ENCODE measurements at places on chromosomes 7 and 10.

DNA sequence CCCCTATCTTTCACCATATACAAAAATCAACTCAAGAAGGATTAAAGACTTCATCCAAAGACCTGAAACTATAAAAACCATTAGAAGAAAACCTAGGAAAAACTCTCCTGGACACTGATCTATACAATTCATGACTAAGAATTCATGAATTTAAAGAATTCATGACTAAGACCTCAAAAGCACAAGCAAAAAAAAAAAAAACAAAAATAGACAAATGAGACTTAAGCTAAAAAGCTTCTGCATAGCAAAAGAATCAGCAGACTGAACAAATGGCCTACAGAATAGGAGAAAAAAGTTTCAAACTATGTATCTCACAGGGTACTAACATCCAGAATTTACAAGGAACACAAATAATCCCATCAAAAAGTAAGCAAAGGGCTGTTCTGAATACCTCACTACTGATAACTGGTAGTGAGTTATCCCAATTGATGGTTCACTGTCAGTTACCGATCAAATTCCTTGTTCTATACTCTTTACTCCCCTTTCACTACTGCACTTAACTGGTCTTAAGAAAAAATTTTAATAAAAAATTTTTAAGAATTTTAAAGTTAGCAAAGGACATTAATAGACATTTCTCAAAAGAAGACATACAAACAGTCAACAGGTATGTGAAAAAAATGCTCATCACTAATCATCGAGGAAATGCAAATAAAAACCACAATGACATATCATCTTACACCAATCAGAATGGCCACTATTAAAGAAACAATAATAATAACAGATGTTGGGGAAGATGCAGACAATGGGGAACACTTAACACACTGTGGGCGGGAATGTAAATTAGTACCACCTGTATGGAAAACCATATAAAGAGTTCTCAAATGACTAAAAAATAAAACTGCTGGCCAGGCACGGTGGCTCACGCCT is 33.2 kb downstream of the KMT2C start:
- DNase-seq: no peak

GRCh38 chr7:65798111-65799075 is 74.5 kb upstream of the VKORC1L1 start:
- DNase-seq: peak; percentile 34

GRCh38 chr7:92880212-92881090 is 44.1 kb upstream of the CDK6 start:
- peak; percentile 49 for DNase-seq

GRCh38 chr10:69838853-69839252 is 37.1 kb downstream of the COL13A1 start:
- DNase-seq: no peak

DNA sequence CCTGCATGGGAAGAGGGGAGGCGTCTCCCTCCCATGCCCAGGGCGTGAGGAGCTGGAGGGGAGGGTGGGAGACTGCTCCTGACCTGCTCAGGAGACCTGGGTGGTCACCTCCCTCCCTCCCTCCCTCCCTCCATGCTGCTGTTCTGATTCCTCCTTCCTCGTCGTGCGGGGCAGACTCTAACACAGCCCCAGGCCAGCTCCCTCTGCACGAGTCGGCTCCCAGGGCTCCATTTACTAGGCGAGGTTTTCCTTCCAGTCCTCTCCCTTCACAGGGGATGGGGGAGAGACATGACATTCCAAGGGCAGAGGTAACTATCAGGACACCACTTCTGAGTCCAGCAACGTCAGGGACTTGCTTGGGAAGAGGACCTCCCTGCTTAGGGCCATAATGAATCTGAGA is 23.6 kb downstream of the VIPR2 start:
- no peak for DNase-seq

DNA sequence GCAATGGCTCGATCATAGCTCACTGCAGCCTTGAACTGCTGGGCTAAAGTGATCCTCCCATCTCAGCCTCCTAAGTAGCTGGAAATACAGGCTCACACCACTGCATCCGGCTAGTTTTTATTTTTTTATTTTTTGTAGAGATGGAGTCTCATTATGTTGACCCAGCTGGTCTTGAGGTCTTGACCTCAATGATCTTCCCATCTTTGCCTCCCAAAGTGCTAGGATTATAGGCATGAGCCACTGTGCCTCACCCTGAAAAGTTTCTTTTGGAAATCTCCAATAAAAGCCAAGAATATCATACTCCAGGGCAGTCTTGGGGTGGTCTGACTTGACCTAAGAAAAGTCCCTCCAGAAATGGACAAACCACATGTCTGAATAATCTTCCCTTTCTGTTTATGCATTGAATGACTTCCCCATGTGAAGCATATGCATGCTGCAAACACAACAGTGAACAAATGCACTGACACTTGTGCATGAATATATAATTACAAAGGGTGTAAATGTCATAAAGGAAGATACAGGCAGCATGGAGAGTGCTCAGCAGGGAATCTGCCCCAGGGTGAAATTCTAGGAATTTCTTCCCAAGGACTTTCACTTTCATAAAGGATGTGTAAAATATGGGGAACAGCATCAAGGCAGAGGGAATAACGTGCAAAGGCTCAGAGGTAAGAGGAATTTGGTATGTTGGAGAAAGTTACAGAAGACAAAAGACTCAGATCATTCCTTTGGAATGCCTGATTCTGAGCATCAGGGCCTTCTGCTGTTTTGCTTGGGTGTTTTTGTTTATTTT is 142.4 kb upstream of the LYZL1 start:
- DNase-seq: no peak

DNA sequence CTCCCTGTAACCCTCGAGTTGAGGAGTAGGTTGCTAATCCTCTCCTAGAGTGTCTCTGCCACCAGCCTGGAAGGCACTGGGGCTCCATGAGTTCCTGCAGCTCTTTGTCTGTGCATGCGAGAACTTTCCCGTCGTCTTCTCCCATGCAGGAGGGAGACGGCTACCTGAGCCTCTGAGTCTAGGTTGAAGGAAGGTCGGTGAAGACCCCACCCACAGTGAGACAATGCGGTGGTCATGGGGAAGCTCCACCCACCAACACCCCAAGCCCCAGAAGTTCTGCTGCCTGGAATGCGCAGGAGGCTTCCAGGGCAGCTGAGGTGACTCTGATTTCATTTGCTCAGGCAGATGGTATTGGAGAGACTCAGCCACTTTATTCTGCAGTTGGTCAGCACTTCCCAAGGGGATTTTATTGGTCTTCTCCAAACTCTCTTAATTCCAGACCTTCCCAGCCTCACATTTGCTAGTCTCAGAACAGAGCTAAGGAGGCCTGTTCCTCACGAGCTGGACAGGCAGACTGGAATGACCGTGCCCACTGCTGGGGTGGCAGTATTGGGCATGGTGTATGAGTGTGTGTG is 36.5 kb downstream of the PTPRE start:
- DNase-seq: peak; percentile 33

DNA sequence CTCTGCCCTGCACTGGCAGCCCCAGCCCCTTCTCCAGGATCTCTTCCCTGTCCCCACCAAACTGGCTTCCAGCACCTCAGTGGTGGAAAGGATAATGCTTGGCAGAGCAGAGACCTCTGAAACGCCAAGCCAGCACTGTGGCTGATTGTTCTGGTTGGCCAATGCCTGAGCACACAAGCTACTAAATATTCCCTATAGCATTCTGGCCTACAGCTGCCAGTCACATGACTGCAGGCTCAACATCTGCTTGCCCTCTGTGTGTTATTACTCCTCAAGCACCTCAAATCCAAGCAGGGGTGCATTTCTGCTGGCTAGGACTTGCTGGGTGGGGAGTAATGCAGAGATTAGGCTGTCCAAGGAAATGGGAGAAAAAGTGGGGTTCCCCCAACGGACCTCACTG is 6.1 kb downstream of the TBATA start:
- no peak for DNase-seq

DNA sequence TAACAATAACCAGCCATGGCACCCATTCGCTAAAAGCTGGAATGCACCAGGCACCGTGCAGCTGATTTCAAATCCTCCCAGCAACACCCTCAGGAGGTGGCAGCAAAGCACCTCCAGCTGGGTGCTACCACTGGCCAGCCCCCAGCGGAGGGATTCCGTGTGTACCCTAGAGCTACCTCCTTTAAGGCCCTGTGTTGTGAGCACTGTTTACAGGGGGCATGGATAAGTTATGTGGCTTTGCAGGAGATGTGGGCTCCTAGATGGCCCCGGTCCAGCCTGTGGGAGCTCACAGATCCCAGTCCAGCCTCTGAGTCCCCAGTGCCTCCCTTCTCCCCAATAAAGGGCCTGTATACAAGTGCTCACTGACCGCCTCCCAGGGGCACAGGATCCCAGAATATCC is 27.1 kb downstream of the TNRC18 start:
- peak; percentile 60 for DNase-seq

DNA sequence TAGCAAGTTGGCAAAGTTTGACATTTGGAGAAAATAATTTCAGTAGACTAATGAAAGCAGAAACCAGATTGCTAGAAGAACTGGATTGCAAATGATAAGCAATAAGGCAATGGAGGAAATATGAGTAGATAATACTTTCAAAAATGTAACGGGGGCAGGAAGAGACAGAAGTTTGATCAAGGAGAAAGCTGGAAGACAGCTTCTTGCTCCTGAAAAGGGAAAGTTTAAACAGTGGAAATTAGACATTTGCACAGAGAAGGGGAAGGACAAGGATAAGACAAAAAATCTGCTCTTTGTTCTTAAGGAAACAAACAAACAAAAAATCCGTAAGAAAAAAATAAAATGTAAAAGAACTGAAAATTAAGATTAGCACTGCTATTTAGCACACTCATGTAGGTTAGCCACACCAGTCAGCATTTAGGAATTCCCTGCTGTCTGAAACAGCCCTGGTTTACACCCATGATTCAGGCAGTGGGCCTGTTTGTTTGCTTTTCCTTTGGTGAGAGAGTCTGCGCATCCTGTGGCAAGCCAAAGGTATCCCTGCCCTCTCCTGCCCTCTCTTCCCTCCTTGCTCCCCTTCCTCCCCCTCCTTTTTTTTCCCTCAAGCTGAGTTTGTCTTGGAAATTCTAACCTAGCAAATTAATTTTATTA is 104.3 kb upstream of the CAV2 start:
- no peak for DNase-seq

- no peak for DNase-seq
These were observed 514 bp upstream of the CHAT start for GRCh38 chr10:49613165-49613881.

- peak; percentile 9 for DNase-seq
These were observed 7.7 kb downstream of the RHEB start for GRCh38 chr7:151511946-151512345.

DNA sequence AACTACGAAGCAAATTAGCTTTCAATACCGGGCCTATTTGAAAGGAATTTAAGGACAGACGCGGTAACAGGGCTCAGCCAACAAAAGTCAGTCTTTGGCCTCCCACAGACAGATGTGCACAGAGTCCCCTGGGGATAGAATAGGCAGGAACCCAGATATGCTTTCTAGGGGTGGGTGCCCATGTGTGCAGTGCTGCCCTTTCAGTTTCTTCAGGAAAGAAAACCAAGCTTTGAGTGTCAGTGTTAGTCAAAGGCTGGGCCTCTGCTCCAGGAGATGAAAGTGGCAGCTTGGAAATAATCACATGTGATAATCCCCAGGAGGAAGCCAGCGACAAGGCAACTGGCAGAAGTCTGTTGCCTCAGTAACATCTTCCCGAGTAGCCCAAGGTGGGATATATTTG is 43.8 kb upstream of the CSTF2T start:
- no peak for DNase-seq

DNA sequence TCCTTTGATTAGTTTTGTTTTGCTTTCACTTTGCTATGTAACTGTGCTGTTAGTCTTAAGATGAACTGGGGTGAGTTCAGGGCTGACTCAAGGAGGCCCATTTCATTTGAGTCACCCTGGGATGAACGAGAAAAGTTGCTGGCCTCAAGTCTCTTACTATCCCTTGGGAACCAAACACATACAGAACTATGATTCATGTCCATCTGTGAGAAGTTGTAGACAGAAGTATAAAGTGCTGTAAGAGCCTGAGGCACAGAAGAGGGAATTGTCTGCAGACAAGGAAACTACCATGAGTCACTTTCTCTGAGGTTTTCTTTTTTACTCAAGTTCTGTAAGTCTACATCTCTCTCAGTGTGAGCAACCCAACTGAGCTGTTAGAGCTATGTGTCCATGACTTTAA is 179.8 kb upstream of the CSTF2T start:
- peak; percentile 41 for DNase-seq

- DNase-seq: no peak
These were observed 44.3 kb downstream of the INSYN2A start for GRCh38 chr10:127151981-127152699.

- peak; percentile 24 for DNase-seq
These were observed 718 bp upstream of the UMAD1 start for GRCh38 chr7:7639847-7640220.

- DNase-seq: no peak
These were observed 165.5 kb downstream of the MDFIC start for GRCh38 chr7:115087437-115087836.

DNA sequence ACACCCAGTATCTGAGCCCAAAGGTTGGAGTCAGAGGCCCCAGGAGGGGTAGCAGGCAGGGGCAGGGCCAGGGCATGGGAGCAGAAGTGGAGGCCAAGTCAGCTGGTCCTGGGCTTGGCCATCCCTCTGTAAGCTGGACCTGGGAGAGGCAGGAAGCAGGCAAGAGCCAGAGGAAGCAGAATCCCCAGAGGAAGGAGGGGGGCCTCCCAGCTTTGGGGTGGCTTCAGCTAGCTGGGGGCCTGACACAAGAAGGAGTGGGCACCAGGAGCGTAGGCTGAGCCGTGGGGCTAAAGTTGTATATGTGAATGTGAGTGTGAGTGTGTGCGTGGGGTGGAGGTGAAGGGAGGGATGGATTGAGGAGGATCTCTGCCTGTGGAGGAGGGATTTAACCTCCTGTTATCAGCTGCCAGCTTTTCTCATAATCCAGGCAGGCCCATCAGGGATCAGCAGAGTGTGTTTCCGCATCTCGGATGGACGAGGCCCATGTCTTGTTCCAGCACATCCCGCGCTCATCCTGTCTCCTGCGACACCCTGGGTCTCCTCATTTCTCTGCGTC is 54.0 kb downstream of the NEURL1 start:
- no peak for DNase-seq

- DNase-seq: no peak
These were observed 65.8 kb downstream of the FANK1 start for GRCh38 chr10:125962200-125962599.

- peak; percentile 70 for DNase-seq
These were observed 3.1 kb upstream of the ABCC2 start for GRCh38 chr10:99779335-99779734.

GRCh38 chr7:108413782-108414492 is 42.3 kb downstream of the NRCAM start:
- DNase-seq: peak; percentile 12

GRCh38 chr7:27526131-27526530 is 136.6 kb downstream of the HIBADH start:
- no peak for DNase-seq

- DNase-seq: no peak
These were observed 152.9 kb downstream of the HGF start for GRCh38 chr7:81616951-81617350.
